ENCODE measurements at places on chromosomes 6 and 20.

DNA sequence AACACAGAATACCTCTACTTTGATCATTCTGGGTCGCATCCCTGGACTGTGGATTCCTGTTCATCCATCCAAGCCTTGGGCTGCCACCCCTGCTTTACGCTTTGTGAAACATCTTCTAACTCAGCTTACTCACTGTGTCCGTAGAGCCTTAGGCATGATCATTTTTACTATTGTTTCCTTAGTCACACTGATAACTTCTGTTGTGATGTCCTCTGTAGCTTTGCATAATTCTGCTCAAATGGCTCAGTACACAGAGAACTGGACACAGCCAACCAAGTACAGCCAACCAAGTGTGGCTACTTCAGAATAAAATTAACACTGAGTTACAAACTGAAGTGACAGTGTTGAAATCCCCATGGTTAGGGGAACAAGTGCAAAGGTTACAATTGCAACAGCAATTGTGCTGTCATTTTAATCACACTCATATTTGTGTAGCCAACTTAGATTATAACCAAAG lies 8.6 kb upstream of the FKBP1A start:
- no peak for DNase-seq

DNA sequence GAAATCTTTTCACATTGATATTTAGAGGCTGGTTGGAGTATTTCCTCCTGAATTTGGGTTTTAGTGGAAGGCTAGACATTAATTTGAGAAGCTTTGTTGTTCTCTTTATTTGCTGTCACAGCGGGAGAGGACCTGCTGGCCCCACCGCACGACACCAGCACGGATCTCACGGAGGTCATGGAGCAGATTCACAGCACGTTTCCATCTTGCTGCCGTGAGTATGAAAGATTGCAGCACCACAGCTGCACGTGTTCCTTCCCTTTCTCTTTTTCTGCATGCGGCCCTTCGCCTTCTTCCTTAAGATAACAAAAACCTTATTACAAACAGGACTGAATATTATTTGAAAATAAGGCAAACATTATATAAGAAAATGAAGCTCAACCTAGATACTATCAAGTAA lies 555.5 kb downstream of the UTRN start:
- no peak for DNase-seq

DNA sequence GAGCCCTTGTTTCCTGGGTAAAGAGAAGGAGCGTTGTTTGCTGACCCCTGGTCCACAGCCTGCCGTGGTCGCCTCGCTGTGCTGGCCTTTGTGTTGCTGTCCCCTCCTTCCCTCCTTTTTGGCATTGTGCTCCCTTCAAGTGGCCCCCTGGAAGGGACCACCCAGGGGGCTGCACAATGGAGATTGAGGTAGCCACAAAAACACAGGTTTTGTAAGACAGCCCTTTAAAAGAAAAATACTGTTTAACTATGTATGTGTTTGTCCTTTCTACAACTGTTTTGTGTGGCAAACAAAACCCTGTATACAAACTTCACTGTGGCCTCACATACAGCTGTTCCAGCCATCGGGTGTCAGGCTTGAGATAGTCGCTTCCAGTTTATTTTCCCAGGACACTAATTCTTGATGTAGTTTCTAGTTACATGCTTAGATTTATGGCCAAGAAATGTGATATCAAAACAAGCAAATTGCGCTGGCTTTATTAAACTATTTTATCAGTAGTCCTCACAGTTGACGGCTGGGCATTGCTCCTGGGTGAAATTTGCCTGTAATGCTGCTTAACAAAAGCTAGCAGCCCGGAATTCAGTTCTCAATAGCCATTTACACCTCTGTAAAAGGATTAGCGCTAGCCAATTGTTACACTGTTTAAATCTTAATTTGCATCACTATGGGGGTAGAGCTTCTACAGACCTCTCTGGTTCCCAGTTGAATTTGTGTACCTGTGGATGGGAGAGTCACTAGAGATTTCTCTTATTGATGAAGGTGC lies 64.1 kb downstream of the KIZ start:
- DNase-seq: no peak

GRCh38 chr6:121867095-121867494 lies 431.6 kb downstream of the GJA1 start:
- no peak for DNase-seq

DNA sequence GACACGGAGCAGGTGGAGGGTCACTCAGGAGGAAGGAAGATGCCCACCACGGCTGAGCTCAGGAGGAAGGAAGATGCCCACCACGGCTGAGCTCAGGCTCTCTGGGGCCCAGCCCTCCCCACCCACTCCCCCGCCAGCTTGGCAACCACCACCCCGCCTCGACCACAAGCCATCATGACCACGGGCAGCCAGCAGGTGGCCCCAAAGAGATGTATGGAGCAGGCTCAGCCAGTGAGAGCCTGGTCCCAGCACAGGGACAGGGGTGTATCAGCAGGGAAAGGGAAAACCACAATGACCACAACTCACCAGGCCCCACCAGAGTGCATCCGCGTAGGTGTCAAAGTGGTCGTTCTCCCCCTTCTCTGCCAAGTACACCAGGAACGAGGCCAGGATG lies 30.4 kb downstream of the KCNQ2 start:
- DNase-seq: peak; percentile 43

GRCh38 chr20:62006482-62006881 lies 59.2 kb downstream of the TAF4 start:
- DNase-seq: no peak

GRCh38 chr6:16514249-16514648 lies 247.0 kb downstream of the ATXN1 start:
- DNase-seq: peak; percentile 68

DNA sequence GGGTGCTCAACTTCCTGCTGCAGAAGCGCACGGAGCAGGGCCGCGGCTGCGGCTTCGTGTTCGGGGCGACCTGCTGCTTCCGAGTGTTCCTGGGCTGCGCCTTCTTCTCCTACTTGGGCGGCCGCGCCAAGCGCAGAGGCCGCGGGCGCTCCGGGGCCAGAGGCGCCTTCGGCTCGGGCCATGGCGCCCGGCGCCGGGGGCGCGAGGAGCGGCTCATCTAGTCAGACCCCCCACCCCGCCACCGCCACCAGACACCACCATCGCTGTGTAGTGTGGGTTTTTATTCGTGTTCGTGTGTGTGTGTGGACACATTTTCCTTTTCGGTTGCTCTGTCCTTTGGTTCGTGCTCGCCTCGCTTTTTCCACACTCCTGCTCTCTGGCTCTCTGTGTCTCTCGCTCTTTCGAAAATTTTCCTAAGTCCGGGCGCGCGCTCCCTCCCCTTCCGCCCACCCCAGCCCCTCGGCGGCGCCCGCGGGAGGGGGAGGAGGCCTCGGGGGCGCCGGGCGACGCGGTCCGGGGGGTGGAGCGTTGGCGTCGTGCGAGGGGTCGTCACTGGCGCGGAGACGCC lies 38.1 kb downstream of the GNAS start:
- DNase-seq: peak; percentile 75

- no peak for DNase-seq
Observed at GRCh38 chr6:4653141-4653540, 123.1 kb upstream of the CDYL start.

DNA sequence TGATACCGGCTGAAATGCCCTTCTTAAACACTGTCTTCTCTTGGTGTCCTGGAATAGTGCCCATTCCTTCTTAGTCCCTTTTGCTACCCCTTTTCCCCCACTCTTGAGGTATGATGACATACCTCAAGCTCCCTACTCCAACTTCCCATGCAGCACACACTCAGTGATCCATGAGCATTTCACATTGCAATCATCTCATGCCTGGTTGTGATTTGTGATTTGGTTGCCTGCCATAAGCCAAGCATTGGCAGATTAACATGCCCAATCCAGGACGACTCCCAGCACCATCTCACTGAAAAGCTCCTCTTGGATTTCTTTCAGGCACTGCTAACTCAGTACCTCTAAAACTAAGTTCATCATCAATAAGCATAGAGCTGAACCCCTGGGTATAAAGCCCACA lies 14.7 kb upstream of the PTPRA start:
- DNase-seq: no peak

DNA sequence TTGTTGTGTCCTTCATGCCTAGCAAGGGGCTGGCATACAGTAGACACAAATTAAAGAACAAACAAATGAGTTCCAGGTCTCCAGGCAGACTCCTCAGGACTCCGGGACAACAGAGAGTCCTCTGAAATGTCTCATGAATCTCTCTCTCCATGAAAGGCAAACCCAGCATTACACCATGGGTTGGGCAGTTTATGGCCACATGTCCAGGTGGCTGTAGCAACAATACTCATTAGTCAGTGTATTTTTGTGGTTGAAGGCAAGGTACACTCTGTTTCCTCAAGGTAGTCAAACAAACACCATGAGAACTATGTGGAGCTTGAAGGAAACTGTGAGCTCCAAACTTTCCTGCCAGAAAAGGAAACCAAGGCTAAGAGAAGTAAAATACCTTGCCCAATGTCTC lies 62.2 kb downstream of the KCNB1 start:
- DNase-seq: no peak

GRCh38 chr6:63352544-63353285 lies 32.9 kb upstream of the LGSN start:
- DNase-seq: peak; percentile 86

- DNase-seq: no peak
Observed at GRCh38 chr6:83480470-83480869, 31.9 kb upstream of the PRSS35 start.

GRCh38 chr6:43859213-43859612 lies 89.2 kb downstream of the VEGFA start:
- DNase-seq: no peak

- no peak for DNase-seq
Observed at GRCh38 chr6:79038061-79038460, 40.0 kb downstream of the PHIP start.

DNA sequence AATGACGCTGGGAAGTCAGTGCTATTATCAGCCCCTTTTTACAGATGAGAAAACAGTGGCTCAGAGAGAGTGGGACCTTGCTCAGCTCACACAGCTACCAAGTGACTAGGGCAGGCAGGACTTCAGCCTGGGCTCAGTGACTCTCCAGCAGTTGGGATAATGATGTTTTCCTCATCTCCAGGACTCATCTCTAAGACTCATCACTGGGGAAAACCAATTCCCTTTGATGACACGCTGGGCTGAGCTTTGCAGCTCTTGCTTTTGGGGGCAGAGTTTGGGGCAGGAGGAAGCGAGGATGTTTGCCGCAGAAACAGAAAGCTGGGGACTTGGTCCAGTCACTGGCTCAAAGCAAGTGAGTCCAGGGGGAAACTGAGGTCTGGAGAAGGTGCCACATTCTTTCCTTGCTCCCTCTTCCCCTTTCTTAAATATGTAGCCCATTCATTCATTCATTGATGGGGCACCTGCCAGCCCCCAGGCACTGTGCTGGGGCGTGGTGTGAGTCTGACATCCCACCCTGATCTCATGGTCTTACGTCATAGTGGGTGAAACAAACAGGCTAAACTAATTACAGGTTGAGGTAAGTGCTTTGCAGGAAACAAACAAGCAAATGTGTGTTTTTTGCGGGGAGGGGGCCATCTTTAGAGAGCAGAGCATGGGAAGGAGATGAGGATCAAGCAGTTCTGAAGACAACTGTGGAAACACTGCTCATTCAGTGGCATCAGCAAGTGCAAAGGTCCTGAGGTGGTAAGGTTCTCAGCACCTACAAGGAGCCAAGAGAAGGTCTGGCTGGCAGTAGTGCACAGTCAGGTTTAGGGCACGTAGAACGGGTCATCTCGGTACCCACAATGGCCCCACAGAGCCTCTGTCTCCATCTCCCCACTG lies 74.4 kb upstream of the PMEPA1 start:
- no peak for DNase-seq

DNA sequence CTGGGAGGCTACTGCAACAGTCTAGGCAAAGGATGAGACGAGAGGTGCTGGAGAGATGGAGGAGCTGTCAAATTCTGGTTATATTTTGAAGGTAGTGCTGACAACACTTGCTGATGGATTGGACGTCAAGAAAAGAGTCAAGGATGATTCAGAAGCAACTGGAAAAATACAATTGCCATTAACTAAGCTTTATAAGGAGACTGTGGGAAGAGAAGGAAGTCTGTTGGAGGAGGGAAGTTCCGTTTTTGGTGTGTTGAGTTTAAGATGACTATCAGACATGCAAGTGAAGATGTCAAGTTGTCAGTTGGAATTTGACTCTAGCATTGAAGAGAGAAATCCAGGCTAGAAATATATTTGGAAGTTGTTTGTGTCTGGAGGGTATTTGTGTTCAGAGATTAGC lies 358.1 kb downstream of the RNGTT start:
- DNase-seq: no peak

- DNase-seq: no peak
Observed at GRCh38 chr6:75084872-75085381, 120.9 kb downstream of the COL12A1 start.

DNA sequence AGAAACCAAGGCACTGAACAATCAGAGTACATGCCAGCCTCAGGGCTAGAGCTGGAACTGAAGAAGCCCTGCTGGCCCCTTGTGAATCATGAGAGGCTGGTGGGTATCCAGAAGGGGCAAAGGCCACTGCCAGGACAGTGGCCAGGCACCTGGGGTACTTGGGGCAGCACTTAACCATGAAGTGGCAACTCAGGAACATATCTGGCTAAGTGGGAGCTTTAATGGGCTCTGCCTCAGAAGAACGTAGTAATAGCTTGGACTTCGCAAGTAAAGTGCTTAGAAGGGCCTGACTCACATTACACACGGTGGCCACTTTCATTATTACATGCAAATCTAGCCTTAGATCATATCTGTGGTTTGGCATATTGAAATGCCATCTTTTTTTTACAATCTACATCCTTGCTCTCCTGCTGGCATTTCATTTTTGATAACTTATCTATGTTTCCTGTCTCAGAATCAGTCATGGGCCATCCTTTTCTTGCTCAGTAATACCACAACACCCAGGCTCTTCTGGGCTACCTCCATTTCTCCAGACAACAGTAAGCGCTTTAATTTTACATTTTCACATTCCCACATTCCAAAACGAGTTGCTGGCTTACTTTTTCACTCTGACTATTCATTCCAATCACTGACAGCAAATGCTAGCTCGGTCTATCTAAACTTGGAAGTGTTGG lies 21.6 kb downstream of the NAPB start:
- peak; percentile 15 for DNase-seq

DNA sequence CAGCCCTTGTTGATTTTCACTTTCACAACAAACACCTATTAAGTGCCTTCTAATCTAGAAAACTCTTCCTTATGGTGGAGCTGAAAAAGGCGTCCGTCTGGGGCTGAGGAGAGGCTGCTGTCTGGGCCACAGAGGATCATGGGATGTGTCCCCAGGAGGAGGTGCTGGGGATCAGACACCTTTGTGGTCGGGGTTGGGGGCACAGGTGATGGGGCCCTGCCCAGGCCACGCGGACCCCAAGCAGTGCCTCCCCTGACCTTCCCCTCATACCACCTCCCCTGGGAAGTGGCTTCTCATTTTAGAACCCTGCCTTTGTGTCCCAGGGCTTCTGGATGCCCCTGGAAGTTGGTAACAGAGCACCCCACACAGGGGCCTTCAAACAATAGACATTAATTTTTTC lies 41.1 kb downstream of the SUN5 start:
- DNase-seq: no peak

GRCh38 chr6:165308926-165309731 lies at the start of gene C6orf118:
Gene C6orf118 (minus strand): TSS chr6:165309605. CDS start chr6:165309586, 19 bp downstream.
- peak; percentile 7 for DNase-seq

DNA sequence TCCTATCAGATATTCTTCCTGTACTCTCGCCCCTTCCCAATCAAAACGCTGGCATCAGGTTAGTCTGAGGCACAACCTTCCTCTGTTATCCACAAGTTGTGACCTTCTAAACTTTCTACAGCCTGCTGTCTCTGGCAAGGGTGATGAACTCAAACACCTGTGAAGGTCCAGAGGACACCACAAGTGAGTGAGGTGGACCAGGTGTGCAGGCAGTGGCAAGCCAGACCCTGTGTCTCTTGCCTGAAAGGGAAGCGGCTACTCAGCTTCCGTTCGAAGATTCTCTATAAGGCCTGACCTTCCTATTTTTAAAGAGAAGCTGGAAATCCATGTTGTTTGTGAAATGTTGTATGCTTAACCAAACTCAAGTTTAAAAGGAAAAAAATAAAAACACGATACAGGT lies 36.8 kb downstream of the GCM1 start:
- DNase-seq: no peak
